ENCODE measurements at places on chromosomes 5 and 9.

DNA sequence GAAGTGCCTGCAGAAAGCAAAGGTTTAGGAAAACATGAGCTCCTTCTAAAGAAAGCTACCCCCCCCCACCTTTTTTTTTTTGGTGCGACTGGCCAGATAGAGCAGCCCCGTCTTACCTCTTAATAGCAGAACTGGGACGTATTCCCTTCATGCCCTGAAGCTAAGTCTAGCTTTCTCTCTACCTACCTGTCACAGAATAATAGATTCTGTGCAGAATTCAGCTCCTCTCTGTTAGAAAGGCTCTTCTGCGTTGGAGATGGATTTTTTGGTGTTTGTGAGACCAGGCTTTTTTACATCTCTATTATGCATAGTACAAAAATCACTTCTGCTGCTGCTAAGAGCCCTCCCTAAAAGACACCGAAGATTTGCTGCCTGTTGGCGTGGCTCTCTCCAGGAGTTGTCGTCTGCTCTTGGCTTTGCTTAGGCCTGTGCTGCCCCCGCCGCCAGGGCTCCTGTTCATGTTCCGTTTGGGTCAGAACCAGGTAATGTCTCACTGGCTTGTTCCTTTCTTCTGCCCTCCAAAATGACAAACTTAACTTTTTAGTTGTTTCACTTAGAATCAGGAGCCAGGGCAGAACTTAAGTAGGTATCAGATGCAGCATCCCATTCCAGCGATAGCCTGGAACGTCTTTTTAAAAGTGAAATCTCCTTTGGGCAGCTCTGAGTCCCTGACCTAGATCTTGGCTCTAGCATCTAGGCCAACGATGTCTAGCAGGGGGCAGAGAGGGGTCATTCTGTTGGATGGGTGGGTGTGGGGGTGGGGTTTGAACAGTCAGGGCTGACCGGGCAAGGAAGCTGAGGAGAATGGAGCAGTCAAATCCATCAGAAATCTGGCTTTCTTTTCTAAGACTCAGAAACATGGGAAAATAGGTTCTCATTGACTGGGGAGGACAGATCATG lies 2.5 kb downstream of the TRIO start:
- no peak for DNase-seq

GRCh38 chr5:127409921-127410675 lies 107.3 kb upstream of the PRRC1 start:
- no peak for DNase-seq

DNA sequence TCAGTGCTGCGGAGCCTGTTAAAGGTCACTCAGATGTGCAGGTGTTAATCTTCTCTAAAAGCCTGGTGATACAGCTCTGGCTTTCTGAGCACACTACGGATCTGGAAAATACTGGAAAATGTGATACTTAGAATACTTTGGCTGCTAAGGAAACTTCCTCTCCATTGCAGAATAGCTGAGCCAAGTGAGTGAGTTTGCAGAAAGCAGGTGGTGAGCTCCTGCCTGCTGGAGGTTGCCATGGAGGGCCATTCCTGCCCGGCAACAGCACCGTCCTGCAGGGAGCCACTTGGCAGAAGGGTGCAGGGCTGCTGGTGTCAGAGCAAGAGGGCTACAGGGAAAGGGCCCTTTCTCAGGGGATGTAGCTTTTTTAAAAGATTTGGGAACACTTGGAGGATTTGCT lies 40.7 kb downstream of the SECISBP2 start:
- DNase-seq: no peak

GRCh38 chr5:108924457-108924961 lies 176.8 kb downstream of the FER start:
- DNase-seq: no peak

DNA sequence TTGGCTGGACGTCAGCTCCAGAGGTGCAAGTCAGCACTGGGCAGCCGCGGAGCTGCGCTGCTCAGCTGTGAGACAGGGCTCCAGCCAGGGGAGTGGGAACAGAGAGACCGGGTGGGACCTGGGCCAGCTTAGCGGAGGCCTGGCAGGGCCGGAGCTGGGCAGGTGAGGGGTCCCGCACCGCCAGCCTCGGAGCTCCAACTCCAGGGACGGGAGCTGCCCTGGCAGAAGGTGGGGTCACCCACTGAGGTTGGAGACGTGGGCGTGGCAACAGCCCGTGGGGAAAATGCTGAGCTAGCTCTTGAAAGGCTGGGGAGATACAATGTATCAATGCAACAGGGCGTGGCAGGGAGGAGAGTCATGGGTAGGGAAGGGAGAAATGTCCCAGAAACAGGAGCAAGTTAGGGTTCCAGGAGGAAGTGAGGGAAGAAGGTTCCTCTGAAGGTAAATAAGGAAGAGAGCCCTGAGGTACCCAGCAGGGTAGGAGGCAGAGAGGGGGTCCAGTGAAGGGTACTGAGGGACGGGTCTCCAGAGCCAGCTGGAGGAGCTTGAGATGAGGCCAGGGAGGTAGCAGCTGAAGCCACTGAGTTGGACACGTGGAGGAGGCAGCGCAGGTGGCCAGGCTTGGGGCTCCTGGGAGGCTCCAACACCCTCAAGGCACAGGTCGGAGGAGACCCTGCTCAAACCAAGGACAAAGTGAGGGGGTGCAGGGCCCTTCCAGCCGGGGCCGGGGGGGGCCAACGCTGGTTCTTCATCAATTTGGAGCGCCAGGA lies 736 bp upstream of the NKD2 start:
- DNase-seq: no peak

DNA sequence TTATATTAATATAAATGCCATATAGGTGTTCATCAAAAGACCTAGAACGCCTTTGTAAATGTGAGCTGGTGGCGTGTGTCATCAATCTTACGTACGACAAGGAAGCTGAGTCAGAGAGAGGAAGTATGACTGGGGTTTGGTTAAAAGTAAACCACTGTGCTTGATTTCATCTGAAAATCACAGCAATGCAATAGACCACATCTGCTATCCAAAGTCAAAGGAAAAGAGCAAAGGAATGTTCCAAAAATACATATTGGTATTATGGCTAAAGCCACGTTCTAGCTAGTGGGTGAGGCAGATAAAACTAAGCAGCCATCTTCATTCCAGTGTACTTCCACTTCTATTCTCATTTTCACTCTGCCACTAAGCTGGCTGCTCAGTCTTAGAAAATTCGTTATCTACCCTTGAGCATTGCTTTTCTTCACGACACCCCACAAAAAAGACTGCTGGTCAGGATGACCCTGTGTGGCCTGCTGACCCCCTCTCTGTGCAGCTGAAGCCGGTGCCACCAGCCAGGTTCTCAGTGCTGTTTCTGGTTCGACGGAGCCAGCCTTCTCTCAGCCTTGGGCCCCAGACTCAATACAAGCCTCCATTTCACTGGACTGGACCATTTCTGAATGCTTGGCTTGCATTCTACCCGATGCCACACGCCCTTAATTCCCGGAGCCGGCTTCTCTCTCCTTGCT lies 23.8 kb downstream of the SHC3 start:
- no peak for DNase-seq

DNA sequence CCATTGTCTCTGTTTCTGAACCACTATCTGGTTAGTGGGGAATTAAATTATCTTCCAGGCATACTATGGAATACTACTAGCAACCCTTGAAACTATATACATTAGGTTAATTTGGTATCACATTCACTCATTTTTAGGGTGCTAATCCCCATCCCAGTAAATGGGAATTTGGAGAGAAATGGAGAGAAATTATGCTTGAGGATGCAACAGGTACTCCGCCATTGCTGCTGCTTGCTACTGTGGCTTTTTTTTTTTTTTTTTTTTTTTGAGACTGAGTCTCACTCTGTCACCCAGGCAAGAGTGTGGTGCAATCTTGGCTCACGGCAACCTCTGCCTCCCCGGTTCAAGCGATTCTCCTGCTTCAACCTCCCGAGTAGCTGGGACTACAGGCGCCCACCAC lies 66.1 kb downstream of the AK8 start:
- DNase-seq: no peak

DNA sequence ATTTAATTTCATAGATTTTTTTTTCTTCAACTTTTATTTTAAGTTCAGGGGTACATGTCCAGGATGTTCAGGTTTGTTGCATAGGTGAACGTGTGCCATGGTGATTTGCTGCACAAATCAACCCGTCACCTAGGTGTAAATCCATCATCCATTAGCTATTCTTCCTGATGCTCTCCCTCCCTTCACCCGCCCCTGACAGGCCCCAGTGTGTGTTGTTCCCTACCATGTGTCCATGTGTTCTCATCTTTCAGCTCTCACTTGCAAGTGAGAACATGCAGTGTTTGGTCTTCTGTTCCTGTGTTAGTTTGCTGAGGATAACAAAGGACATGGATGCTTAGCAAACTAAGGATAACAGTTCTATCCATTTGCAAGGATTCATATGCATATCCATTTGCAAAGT lies 209.1 kb upstream of the ADCY2 start:
- no peak for DNase-seq

DNA sequence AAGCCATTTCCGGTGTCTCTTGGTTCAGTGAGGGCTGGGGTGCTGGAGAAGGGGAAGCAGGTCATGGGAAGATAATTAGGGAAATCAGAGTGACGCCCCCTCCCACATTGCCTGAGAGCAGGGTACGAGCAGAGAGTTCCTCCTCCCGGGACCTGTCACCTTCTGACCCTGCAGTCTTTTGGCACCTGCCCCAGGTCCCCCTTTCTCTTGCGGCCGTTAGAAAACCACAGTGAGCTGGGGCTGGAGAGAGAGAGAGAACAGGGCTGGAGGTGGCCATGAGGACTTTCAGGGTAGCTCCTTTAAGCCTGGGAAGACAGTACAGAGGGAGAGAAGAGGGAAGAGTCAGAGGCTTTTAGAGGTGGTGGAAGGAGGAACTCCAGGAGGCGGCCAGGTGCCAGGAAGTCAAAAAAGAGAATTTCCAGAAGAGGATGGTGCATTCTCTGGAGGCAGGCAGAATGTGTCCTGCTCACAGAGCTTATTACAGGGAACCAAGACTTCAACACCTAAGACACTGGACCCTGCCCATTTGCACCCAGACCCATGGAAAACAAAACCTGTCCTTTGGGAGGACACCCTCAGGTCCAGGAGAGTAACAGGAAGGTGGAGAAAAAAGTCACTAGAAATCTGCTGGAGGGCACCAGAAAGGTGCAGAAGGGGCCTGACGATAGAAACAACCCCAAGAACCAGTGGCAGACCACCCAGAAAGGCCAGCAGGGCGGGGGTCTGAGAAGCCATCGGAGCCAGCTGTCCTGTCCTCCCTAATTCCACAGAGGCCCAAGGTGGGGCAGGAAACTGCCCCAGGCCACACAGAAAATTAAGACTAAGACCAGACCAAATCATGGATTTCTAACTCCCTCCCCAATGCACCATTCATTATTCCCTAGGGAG lies 6.5 kb upstream of the ACSL6 start:
- DNase-seq: no peak

DNA sequence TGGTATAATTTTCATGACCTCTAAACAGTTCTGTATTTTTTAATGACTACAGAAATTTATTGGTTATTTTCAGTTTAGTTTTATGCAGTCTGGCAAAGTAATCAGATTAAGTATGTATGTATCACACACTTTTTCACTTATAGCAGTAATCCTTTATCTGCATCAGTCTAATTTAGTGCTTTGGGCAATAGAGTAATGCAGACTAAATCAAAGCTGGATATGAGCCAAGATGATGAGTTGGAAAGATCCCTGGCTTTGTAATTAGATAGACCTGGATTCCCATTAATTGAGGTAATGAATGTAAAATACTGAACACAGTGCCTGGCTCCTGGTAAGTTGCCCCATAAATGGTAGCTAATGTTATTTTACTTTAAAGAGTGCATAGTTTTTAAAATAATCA lies 215.4 kb upstream of the TLX3 start:
- DNase-seq: no peak

DNA sequence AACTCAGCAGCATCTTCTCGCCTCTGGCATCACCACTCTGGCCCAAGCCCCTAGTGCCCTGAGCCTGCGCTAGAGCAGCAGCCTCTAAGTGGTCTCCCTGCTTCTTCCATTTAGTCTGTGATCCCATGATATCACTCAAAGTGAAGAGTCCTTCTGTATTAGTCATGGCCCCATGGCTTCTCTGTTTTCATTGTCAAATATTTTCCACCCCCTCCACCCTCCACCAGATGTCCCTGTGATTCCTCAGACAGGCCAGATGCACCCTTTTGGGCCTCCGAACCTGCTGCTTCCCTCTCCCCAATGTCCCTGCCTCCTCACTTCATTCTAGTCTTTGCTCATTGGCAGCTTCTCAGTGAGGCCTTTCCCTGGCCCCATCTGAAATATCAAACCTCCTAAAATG lies 299.2 kb downstream of the SPOCK1 start:
- no peak for DNase-seq

- DNase-seq: no peak
Measured at GRCh38 chr9:81388831-81389230, 300.5 kb downstream of the TLE1 start.

DNA sequence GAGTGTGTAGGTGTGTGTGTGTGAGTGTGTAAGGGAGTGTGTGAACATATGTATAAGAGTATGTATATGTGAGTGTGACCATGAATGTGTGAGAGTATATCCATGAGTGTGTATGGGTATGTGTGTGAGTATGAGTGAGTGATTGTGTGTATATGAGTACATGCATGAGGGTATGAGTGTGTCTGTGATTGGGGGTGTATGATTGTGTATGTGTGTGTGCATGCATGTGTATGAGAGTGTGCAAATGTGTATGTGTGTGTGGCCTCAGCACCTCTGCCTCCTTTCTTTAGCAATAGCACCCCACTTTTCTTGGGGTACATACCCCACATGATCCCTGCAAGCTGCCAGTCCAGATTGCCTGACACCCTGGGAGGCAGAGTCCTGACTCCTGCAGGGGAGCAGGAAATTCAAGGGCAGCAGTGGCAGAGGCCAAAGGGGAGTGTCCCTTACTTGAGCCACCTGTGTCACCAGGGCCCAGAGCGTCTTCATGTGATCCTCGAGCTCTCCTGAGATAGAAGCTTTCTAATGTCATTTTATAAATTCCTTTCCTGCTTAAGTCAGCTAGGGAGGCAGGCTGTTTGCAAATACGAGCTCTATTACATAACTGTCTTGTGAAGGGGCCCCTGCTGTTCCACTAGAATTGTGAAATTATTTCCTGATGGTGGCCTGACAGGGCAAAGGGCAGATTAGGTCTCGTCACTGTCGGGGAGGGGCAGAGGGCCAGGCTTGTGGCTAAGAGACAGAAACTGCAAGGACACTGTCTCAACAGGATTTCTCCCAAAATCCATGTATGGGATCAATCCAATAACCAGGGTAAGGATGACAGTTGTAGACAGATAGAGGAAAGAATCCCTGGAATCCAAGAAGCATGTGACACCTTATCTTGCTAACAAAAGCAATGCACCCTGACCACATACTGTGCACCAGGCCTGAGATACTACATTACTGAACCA lies 389.1 kb downstream of the GADD45G start:
- no peak for DNase-seq

- DNase-seq: no peak
Measured at GRCh38 chr9:137967280-137967953, 89.8 kb downstream of the CACNA1B start.

DNA sequence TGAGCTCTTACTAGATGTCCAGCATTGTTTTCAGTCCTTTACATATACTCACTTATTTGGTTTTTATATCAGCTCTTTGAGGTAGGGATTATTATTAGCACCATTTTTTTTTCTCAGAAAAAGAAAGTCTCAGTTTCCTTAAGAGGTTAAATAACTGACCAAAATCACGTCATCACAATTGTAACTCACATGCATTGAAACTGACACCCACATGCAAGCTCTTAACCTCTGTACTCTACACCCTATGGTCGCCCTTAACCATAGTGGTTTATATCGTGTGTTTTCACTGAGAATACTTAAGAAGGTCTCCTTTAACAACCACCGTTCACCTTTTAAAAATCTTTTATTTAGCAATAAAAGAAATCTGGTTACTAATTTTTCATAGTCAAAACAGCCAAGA lies 61.0 kb downstream of the PRDM6 start:
- DNase-seq: no peak

- no peak for DNase-seq
Measured at GRCh38 chr9:123435471-123435870, 79.5 kb downstream of the CRB2 start.

- DNase-seq: no peak
Measured at GRCh38 chr5:136145030-136145429, 12.4 kb downstream of the SMAD5 start.

All from activated CD8-positive, alpha-beta memory T cell treated with anti-CD3 and anti-CD28 coated beads for 1 hour (primary cell).